ENCODE measurements at places on chromosomes 3 and 15. TPM values are rescaled to one million over a fixed set of nuclear protein-coding genes. Genes with fewer than 3 reads are reported as not detected.

Gene CCDC191
- 3.5 TPM for total RNA-seq

Gene GNB4
- 66.6 TPM for total RNA-seq

Gene MITF
- 25.9 TPM for total RNA-seq

Gene HESX1
- total RNA-seq, result 0.62 TPM

Gene LRTM1
- not detected for total RNA-seq

Gene SAMMSON
- total RNA-seq, result 0.28 TPM

Gene MOBP
- not detected for total RNA-seq

Gene AP3B2
- total RNA-seq, result 1.4 TPM

Gene ARRDC4
- total RNA-seq, result 37.9 TPM

Gene PBRM1
- total RNA-seq, result 78.1 TPM

Gene SEMA7A
- total RNA-seq, result 2.0 TPM

Gene MYLK
- 1,887 TPM for total RNA-seq

Gene ROBO2
- 3.4 TPM for total RNA-seq

Gene IL17RC
- total RNA-seq, result 41.1 TPM

Gene CHD2
- 104 TPM for total RNA-seq

Gene GOLGA6A
- not detected for total RNA-seq

Gene CYP1A2
- not detected for total RNA-seq

Gene GNAI2
- 261 TPM for total RNA-seq

Gene PP2D1
- total RNA-seq, result not detected

Gene GREM1
- 283 TPM for total RNA-seq

Gene P2RY12
- 3.1 TPM for total RNA-seq

Gene FILIP1L
- total RNA-seq, result 630 TPM

Gene LARP6
- total RNA-seq, result 44.7 TPM

Gene ABHD14A
- 18.6 TPM for total RNA-seq

Gene GPR27
- 5.8 TPM for total RNA-seq

Gene FBXO40
- 0.83 TPM for total RNA-seq

Gene GP5
- total RNA-seq, result 0.09 TPM

Gene CD200R1
- total RNA-seq, result 1.3 TPM

Gene HRH1
- total RNA-seq, result 5.5 TPM

Gene GRAMD2A
- total RNA-seq, result 0.10 TPM

Gene EXD1
- total RNA-seq, result not detected

Gene TPRG1
- total RNA-seq, result 15.2 TPM

Gene GOLGA8G
- not detected for total RNA-seq

Gene HRG
- not detected for total RNA-seq

Gene UNC45A
- 63.6 TPM for total RNA-seq

Gene LRRK1
- 24.9 TPM for total RNA-seq

Gene DNAJB11
- total RNA-seq, result 37.0 TPM

Gene TBC1D5
- 45.3 TPM for total RNA-seq

Gene GPR160
- 1.9 TPM for total RNA-seq

Gene SOX14
- not detected for total RNA-seq

Gene ZDHHC23
- total RNA-seq, result 2.3 TPM

Gene ASB14
- not detected for total RNA-seq

Gene KLHL25
- total RNA-seq, result 10.3 TPM

Gene RTF1
- 25.6 TPM for total RNA-seq

Gene OXNAD1
- 7.5 TPM for total RNA-seq

Gene CPNE9
- not detected for total RNA-seq

Gene PDE12
- total RNA-seq, result 17.9 TPM

Data from posterior vena cava (tissue), 2 donors.